ENCODE measurements at places on chromosomes 7 and 10.

GRCh38 chr7:104980841-104981671 lies 32.9 kb upstream of the KMT2E start:
- no peak for DNase-seq

- no peak for DNase-seq
Measured at GRCh38 chr7:158268816-158269535, 318.6 kb downstream of the PTPRN2 start.

DNA sequence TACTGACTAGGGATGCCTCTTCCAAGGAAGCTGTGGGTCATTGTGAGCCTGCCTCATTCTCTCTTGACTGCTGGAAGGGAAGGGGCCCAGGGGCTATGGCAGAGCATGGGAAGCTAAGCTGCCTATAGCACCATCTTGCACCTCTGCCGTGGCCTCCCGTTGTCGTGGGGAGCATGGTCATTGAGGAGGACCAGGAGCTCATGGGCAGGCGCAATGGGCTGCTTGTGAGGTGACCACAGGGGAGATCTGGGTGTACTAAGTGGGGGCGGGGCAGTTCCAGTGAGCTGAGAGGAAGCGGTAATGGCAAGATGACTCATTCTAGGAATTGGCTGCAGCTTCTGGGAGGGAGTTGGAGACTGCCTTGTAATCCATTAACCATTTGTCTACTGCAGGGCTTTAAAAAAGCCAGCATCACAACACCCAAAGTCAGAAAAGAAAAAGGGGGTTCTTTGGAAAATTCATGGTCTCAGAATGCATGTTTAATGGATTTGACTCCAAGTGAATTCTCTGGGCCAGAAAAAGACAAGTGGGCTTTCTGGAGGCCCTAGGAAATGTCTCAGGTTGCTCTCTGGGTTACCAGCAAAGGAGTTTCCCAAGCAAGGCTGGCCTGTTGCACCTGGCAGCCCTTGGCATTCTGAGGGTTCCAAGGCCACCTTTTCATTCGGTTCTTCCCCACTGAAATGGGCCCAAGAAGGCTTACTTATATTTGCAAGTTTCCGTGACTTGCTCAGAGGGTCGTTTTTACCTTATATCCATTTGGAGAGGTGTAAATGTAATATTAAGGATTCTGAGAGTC lies 3.6 kb downstream of the DUSP5 start:
- DNase-seq = no peak

- DNase-seq = no peak
Measured at GRCh38 chr10:22324413-22324812, 3.5 kb downstream of the BMI1 start.

GRCh38 chr7:45033261-45033930 lies 33.4 kb downstream of the CCM2 start:
- DNase-seq = no peak

GRCh38 chr7:45292481-45292880 lies 134.9 kb downstream of the RAMP3 start:
- DNase-seq = no peak

DNA sequence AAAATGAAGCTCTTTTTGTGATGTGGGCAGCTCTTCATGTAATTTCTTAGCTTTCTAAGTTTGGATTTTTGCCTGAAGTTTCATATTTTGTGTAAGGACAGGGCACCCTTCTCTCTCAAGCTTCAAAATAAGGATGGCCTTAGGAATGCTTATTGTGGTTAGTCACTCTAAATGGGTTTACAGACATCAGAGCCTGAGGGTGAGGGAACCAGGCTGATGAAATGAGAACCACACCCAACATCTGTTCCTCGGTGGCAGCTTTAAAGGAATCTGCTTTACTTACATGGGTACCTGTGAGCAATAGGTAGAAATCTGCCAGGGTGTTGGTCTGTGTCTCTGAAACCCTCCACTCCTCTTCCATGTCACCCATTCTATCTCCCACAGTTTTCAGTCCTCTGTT lies 174.3 kb downstream of the EMX2 start:
- no peak for DNase-seq

DNA sequence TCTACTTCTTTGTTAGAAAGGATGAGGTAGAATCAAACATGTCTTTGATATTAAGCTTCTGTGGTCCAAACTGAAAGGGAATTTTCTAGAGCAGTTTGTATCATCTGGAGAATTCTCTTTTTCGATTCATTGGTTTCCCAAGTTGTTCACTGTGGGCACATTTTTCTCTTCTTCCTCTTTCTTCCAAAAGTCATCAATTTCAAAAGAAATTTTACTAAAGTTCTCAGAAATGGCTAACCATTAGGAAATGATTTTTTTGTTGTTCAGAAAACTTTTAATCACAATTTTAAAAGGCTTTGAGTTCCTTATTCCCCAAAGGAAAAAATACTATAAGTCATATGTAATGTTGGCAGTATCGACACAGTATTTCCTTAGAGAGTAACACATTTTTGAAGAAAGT lies 28.3 kb upstream of the CCDC6 start:
- no peak for DNase-seq

- DNase-seq = no peak
Measured at GRCh38 chr10:22658745-22659410, 55.5 kb downstream of the PIP4K2A start.

GRCh38 chr7:95440394-95441038 lies 5.7 kb upstream of the PON2 start:
- no peak for DNase-seq

- no peak for DNase-seq
Measured at GRCh38 chr7:73811760-73812168, 19.0 kb upstream of the CLDN4 start.

DNA sequence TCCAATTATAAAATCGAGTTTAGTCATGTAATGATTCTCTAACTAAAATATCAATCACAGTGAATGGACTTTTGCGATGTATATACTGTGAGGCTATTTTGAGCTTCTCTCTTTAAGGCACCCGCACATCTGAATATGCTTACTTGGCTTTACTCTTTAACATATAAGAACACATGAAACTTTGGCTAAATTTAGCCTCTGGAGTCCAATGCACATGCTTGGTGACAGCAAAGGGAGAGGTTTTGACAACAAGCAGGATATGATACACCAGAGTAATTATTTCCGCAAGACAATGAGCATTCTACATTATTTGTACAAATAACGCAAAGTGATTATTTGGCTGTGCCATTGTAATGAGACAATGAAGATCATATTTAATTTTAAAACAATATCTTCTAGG lies 72.4 kb downstream of the ARID5B start:
- no peak for DNase-seq

DNA sequence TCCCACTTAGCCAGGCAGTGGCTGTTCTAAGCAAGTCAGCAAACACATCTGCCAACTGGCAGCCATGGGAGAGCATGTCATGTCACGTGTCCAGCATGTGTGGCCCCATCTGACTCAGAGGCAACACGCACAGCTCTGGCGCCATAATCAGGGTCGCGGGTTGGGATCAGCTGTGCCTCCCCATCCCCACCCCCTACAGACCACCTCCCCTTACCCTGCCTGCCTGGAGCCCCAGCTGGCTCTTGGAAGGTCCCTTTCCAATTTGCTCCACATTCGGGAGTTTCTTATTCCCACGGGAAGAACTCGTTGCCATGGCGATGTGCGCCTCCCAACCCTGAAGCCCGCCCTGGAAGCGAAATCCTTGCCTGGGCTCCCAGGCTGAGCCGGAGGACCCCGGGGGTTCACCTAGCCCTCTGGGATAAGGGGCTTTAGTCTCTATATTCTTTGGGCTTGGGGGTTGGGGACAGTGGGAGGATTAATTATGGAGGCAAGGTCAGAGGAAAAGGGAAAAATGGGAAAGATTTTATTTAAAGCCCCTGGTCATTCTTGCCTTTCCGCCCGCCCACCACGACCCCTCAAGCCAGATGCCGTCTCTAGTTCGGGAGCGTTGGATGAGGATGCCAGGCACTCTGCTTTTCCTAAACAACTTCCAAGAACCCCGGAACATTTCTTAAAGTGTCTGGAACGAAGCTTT lies 283.7 kb downstream of the ZEB1 start:
- DNase-seq = no peak

DNA sequence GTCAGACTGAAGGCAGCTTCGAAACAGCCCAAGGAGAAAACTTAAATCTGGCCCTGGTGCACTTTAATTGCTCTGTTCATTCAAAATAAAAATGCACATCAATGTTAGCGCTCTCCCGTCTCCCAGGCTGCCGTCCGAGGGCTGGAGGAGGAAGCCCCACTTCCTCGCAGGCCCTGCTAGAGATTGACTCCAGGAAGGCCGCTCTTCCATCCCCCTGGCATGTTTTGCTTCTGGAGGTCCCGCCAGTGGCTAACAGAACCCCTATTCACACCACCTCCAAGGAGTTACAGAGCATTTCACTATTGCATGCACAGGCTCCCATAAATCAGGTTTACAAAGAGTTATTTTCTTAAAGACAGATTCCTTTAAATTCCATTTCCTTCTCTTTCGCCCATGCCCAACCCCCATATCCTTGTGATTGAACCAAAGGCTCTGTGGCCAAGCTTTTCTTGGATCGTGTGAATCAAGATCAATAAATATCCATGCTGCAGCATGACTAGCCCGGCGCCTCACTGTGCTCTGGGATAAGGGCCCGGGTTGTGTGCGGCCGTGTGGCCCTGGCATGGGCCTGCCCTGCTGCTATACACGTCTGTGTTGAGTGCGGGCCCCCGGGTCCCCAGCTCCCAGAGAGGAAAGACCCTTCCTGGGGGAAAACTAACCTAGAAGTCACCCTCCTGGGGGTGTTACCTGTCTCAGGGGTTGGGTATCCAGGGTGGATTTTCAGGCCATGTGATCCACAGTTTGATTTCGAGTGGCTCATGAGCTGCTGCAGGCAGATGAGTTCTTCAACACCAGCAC lies 118.7 kb upstream of the GDF10 start:
- DNase-seq = no peak

DNA sequence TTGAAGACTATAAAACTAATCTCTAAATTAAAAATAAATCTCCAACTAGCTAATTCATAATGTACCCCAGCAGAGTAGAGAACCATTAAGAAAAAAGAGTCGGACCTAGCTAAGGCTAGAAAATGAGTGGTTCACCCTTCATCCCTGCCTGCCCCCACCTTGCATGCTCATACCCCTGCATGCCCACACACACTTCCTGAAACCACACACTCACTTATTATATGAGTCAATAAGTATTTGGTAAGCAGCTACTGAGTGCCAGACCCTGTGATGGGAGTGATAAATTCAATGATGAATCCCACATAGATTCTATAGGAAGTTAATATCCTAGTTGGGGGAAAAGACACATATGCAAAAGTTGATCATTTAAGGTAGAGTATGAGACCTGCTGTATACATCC lies 152.9 kb upstream of the INHBA start:
- no peak for DNase-seq

DNA sequence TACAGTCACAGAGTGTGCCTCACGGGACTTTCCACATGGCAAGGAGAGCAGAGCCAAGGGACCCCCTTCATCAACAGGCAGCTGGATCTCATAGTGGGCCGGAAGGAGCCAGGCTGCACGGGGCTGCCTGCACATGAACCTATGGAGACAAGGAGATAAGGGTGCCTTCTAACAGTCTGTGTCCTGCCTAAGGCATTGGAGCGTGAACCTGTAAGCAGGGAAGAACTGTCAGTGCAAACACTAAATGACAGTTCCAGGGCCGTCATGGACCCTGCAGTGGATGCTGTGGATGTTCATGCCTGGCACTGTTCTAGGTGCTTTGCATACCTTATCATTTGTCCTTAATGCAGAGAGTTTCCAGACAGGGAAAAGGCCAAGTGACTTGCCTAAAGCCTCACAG lies 85.9 kb downstream of the WIPF3 start:
- no peak for DNase-seq

- DNase-seq = no peak
Measured at GRCh38 chr7:149475121-149476045, 14.5 kb upstream of the ZNF777 start.

DNA sequence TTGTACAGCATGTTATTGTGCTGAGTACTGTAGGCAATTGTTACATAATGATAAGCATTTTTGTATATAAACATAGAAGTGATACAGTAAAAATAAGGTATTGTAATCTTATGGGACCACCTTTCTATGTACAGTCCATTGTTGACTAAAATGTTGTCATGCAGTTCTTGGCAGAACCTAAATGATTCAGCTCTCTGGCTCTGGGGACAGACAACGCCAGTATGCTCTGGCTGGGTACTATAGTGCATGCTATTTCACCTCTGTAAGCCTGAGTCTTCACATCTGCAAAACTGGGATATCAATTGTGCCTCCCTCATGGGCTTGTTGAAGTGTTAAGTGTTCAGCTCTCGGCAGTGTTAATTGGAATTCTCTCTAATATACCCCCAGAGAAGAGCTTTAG lies 674.3 kb downstream of the INHBA start:
- DNase-seq = no peak

DNA sequence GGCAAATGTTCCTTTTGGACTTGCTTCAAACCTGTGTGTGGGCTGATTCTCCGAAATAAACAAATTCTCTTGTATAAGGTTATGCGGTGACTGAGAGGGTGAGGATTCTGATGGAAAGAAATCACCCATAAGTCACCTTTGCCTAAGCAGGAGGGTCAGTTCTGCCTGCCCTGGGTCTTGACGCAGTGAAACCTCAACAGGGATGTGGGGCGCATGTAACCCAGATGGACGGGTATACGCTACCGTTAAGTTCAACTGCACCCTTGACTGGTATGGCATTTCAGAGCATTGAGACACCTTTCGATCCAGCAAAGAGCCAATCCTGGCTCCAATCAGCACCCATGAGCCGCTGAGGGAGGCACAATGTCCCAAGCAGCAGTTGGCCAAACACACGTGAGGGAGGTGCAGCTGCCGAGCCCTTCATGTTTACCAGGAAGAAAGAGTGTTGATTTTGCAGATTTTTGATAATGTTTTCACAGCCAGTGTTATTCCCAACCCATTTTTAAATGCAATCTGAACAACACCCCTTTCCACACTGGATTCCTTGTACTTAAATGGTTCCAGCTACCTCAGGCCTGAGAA lies 48.1 kb downstream of the SORBS1 start:
- DNase-seq = no peak

DNA sequence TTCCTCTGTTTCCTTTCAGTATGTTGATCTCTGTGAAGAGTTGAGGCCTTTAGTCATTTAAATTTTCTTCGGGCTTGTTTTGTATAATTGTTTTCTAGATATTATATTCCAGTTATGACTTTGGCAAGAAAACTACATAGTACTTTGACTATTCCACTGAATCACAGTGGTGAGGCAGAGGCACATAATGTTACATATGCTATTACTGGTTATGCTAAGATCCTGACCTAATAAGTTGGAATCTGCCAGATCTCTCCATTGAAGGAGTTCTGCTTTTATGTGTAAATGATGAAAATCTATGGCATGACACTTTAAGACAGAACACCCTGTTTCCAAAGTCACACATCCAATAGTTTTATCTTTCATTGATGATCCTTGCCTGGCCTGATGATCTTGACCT lies 83.7 kb downstream of the CYP2C19 start:
- DNase-seq = no peak

- no peak for DNase-seq
Measured at GRCh38 chr7:20798694-20799121, 12.0 kb upstream of the SP8 start.

GRCh38 chr10:89114846-89115625 lies 92.1 kb downstream of the CH25H start:
- no peak for DNase-seq

DNA sequence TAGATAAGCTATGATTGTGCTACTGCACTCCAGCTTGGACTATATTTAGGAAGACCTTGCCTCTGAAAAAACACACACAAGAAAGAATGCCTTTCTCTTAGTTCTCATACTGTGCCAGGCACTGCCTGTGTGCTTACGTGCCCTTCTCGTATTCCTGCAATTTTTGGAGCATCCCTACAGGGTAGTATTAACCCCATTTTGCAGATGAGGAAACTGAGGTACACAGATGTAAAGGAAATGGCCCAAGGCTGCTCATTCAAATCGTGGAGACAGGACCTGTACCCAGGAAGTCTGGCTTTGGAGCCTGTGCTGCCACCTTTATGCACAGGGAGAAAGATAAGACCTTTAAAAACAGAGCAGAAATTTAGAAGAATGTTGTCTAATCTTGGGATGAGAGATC lies 16.7 kb downstream of the AGAP3 start:
- DNase-seq = no peak

Data from AG04449 (cell line).